ENCODE measurements at places on chromosomes 6 and 20. TPM values are rescaled to one million over a fixed set of nuclear protein-coding genes. Genes with fewer than 3 reads are reported as not detected.

Gene SPATA2
- total RNA-seq: 8.0 TPM

Gene PAX1
- 0.14 TPM for total RNA-seq

Gene SLC13A3
- 2.1 TPM for total RNA-seq

Gene HSPA12B
- 23.0 TPM for total RNA-seq

Gene BCLAF1
- 326 TPM for total RNA-seq

Gene EPPIN
- 0.09 TPM for total RNA-seq

Gene DNAH8
- total RNA-seq: 0.20 TPM

Gene RIPPLY2
- total RNA-seq: not detected

Gene C20orf144
- total RNA-seq: 0.31 TPM

Gene SLC16A10
- total RNA-seq: 9.2 TPM

Gene APMAP
- total RNA-seq: 73.3 TPM

Gene PPIL6
- 18.0 TPM for total RNA-seq

Gene MLIP
- 0.51 TPM for total RNA-seq

Gene BMP6
- 7.5 TPM for total RNA-seq

Gene MAS1
- total RNA-seq: 0.14 TPM

Gene ANGPT4
- total RNA-seq: 0.67 TPM

Gene PRSS35
- total RNA-seq: 9.9 TPM

Gene HMGCLL1
- total RNA-seq: 14.8 TPM

Gene TMEM244
- total RNA-seq: not detected

Gene BTN1A1
- 0.06 TPM for total RNA-seq

Gene OPN5
- total RNA-seq: 0.12 TPM

Gene ITPR3
- total RNA-seq: 39.7 TPM

Gene ALDH5A1
- 11.2 TPM for total RNA-seq

Gene TFAP2C
- total RNA-seq: 5.7 TPM

Gene CD40
- 20.4 TPM for total RNA-seq

Measured in lung (tissue), 17 donors.